ENCODE measurements at places on chromosomes 13 and 19. TPM values are rescaled to one million over a fixed set of nuclear protein-coding genes. Genes with fewer than 3 reads are reported as not detected.

SLC7A10 gene
- total RNA-seq: not detected

POU4F1 gene
- total RNA-seq: not detected

MISP gene
- total RNA-seq: 0.32 TPM

TMEM145 gene
- not detected for total RNA-seq
